Heart right ventricle (tissue), 16 donors: ENCODE measurements at places on chromosomes 4 and X. TPM values are rescaled to one million over a fixed set of nuclear protein-coding genes. Genes with fewer than 3 reads are reported as not detected.

The ITIH6 gene
- total RNA-seq: not detected

The RWDD4 gene
- 16.0 TPM for total RNA-seq

The XPNPEP2 gene
- total RNA-seq: 0.23 TPM

The TRIM61 gene
- 2.2 TPM for total RNA-seq

The FAM47E gene
- 3.2 TPM for total RNA-seq

The FGF13 gene
- total RNA-seq: 0.42 TPM

The CENPVL1 gene
- not detected for total RNA-seq

The ETFDH gene
- total RNA-seq: 247 TPM

The AKAP14 gene
- not detected for total RNA-seq

The YIPF7 gene
- total RNA-seq: 1.4 TPM

The NAA11 gene
- total RNA-seq: not detected

The DDIT4L gene
- total RNA-seq: 0.30 TPM

The GAGE12C gene
- not detected for total RNA-seq

The CCKAR gene
- not detected for total RNA-seq

The GDPD2 gene
- total RNA-seq: not detected

The LRP2BP gene
- total RNA-seq: 2.0 TPM

The CYP2U1 gene
- 6.4 TPM for total RNA-seq

The C1GALT1C1 gene
- total RNA-seq: 18.6 TPM

The FATE1 gene
- total RNA-seq: not detected

GRCh38 chr4:85784947-85785346 lies 310.0 kb downstream of the ARHGAP24 start:
- DNase-seq: no peak

- DNase-seq: no peak
Observed at GRCh38 chr4:1495416-1496115, 89.3 kb upstream of the NKX1-1 start.

GRCh38 chr4:20847124-20847747 lies 147.0 kb downstream of the PACRGL start:
- DNase-seq: no peak

GRCh38 chr4:177907736-177908424 lies 465.6 kb upstream of the AGA start:
- DNase-seq: no peak

- no peak for DNase-seq
Observed at GRCh38 chr4:62366939-62367338, 1166.8 kb downstream of the ADGRL3 start.

- DNase-seq: no peak
Observed at GRCh38 chrX:15293451-15293850, 22.0 kb downstream of the ASB11 start.

DNA sequence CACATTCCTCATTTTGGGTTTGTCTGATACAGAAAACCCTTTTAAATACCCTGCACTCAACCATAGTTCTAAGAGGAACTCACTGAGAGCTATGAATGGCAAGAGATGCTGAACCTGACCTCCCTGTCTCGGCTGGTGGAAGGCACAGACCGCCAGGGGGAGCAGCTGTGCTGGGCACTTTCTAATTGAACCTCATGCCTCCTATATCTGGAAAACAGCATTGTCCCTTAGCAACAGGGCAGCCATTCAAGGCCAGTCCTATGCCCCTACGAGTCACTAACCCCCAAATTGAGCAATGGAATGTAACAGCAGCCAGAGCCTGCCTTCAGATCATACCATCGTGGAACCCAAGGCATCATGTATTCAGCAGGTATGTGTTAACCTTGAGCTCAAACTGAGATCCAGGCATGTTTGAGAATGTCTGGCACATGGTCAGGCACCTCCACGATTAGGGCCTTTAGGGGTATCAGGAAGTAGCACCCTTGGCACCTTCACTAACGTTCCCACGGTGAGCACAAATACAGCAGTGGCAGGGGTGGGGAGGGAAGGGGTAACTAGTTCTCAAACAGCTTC lies 5.1 kb downstream of the USP27X start:
- DNase-seq: peak; percentile 59

DNA sequence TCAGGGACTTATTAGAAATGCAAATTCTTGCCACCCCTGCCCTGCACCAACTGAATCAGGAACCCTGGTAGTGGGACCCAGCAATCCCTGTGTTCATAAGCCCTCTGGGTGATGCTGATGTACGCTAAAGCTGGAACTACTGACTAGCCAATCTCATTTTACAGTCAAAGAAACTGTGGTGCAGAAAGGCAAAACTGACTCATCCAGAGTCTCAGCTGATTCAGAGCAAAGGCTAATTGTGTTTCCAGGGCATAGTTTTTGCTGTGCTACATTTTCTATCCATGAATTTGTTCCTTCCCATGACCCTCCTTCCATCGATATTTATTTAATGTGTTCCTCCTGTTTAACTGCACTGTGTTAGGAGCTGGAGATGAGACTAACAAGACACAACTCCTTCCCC lies 207.5 kb downstream of the REPS2 start:
- DNase-seq: no peak

GRCh38 chrX:111365770-111366325 lies 46.1 kb downstream of the DCX start:
- no peak for DNase-seq

GRCh38 chr4:143358923-143359643 lies 22.4 kb downstream of the GAB1 start:
- no peak for DNase-seq

GRCh38 chr4:11019451-11020240 lies 335.1 kb upstream of the CLNK start:
- no peak for DNase-seq

- peak; percentile 23 for DNase-seq
Observed at GRCh38 chrX:130539721-130540321, 138.0 kb downstream of the RBMX2 start.

DNA sequence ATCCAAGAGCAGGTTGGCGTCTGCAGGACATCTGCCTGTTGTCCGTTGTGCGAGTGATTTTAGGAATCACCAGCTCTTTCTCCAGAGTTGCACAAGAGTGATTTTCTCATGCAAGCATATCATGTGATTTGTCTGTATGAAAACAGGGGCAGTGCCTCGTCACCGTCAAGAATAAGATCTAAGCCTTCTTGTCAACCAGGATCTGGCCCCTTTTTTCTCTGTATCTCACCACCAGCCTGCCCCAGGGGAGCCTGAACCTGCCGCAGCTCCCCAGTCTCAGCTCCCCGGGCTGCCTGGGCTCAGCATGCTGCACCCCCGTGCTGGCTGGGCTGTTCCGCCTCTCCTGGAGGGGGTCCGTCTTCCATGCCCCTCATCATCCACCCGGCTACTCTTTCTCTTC lies 90.5 kb downstream of the STOX2 start:
- DNase-seq: no peak

DNA sequence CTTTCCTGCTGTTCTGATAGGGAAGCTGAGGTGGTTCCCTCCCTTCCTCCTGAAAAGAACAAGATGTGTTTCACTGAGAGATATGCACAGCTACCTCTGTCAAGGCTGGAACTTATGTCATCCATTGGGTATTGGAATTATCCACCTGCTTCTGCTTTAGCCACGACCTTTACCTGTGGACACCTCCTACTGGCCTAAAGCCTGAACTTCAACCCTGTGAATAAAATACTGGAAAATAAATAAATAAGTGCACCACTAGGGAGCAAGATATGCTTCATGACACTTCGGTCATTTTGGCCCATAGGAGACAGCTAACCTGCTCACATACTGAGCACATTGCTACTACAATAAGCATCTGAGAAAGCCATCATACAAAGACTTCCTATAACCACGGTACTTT lies 419.9 kb upstream of the NWD2 start:
- no peak for DNase-seq

DNA sequence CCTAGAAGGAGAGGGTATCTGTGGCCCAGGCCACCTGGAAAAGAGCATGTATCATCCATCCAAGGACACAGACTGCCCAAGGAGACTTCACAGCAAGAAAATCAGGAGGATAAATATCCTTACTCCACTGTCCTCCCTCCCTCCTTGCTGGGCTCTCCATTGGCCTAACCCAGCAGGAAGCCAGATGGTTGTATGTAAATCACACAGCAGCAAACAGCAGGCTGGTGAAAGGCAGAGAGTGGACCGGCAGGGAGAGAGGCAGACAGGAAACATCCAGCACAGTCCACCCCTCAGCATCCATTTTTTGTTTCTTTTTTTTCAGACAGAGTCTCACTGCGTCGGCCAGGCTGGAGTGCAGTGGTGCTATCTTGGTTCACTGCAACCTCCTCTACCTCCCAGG lies 17.5 kb downstream of the TXK start:
- no peak for DNase-seq

DNA sequence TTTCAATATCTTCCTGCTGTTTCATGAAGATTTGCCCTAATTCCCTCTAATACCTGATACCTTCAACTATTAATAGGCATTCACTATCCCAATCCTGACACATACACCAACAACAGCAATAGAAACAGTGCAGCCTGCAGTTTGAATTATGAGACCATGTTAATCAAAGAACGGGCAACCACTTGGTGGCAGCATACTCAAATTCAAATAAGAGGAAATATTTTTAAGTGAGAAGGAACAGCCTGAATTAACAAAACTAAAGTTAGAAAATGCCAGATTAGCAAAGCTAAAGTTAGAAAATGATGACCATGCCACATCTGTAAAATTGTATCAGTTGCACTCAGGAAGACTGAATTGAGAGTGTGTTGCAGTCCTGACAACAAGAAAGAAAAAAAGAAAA lies 204.9 kb downstream of the SMARCA1 start:
- no peak for DNase-seq
